ENCODE measurements at places on chromosomes 7 and 10.
A peak's percentile ranks its signal among the peaks of the same experiment; 100 is the strongest.

GRCh38 chr7:122588621-122589020 is 110.3 kb downstream of the RNF133 start:
- H3K27me3 ChIP-seq, result no peaks in the 10 kb centered on the region
- DNase-seq, result peak; percentile 8
- no peak overlapping the region for H3K4me3 ChIP-seq
- H3K4me1 ChIP-seq, result no peaks in the 10 kb centered on the region

- H3K27me3 ChIP-seq, result 0 out of 2 replicates have a peak, but pooled peaks cover 7% of the 10 kb centered on the region
- H3K4me1 ChIP-seq, result no peaks in the 10 kb centered on the region
- no peak overlapping the region for H3K4me3 ChIP-seq
- H3K27ac ChIP-seq, result no peak overlapping the region
- peak; percentile 57 for DNase-seq
- no peaks in the 10 kb centered on the region for H3K36me3 ChIP-seq
Measured at GRCh38 chr7:29063236-29063635, 83.1 kb downstream of the CPVL start.

DNA sequence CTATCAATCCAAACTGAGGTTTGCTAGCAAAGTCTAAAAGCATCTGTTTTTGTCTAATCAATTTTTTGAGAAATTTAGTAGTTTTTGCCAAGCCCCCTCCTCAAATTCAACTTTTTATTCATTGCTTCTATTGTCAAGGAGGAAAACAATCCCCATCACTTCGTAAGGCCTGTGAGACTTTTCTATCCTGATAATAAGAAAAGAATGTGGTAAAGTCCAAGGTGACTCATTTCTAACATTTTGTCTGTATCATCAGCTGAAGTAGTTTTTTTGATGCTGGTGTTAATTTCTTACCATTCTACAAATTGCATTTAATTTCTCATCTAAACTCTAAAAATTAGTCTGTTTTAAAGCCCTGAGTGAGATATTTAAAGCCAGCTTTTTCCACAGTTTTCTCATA is 11.7 kb downstream of the ANK3 start:
- no peaks in the 10 kb centered on the region for H3K36me3 ChIP-seq
- peaks cover 19% of the 10 kb centered on the region for H3K4me1 ChIP-seq
- no peaks in the 10 kb centered on the region for H3K27me3 ChIP-seq
- peak; percentile 74 for DNase-seq
- no peak overlapping the region for H3K4me3 ChIP-seq

DNA sequence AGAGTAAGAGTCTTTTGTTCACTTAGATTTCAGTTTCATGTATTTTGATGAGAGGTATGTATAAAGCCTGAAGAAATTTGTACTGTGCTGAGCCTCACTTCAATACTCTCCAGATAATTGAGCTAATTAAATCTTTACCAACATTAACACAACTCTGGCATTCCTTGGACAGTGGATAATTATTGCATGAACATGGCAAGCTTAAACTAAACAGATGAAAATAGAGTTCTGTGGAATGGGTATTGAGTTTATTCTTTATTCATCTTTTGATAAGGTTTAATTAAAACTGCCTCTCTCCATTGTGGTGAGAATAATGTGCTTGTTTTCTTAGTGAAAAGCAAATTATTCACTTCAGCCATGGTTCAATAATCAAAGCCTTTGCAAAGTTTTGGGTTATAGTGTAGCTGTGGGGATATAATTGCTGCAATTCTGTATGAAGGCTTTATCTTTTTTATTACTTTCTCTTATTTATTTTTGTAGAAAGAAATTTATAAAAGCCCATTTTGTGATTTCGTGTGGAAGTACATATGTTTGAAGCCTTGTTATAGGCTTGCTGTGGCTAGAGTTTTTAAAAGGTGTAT is 126.4 kb upstream of the FZD1 start:
- peaks cover 3% of the 10 kb centered on the region for H3K36me3 ChIP-seq
- no peak overlapping the region for H3K27ac ChIP-seq
- H3K27me3 ChIP-seq, result no peaks in the 10 kb centered on the region
- no peaks in the 10 kb centered on the region for H3K4me1 ChIP-seq
- no peak for DNase-seq
- H3K4me3 ChIP-seq, result no peak overlapping the region

- no peak overlapping the region for H3K27ac ChIP-seq
- no peaks in the 10 kb centered on the region for H3K4me1 ChIP-seq
- no peak for DNase-seq
- no peak overlapping the region for H3K4me3 ChIP-seq
- no peaks in the 10 kb centered on the region for H3K27me3 ChIP-seq
Measured at GRCh38 chr10:86666538-86666937, 1.8 kb upstream of the LDB3 start.

GRCh38 chr7:141251957-141252356 is 178.1 kb downstream of the TMEM178B start:
- H3K4me3 ChIP-seq, result no peak overlapping the region
- DNase-seq, result no peak
- H3K36me3 ChIP-seq, result no peaks in the 10 kb centered on the region
- no peaks in the 10 kb centered on the region for H3K4me1 ChIP-seq

GRCh38 chr10:97292862-97293198 is 393 bp upstream of the ARHGAP19 start:
- no peaks in the 10 kb centered on the region for H3K36me3 ChIP-seq
- H3K27me3 ChIP-seq, result no peaks in the 10 kb centered on the region
- H3K4me3 ChIP-seq, result no peak overlapping the region
- no peak overlapping the region for H3K27ac ChIP-seq

GRCh38 chr7:5554287-5554610 is 130.6 kb upstream of the TNRC18 start:
- no peak overlapping the region for H3K27ac ChIP-seq
- no peak for DNase-seq
- no peaks in the 10 kb centered on the region for H3K27me3 ChIP-seq
- no peak overlapping the region for H3K4me3 ChIP-seq
- no peaks in the 10 kb centered on the region for H3K36me3 ChIP-seq

- no peaks in the 10 kb centered on the region for H3K36me3 ChIP-seq
- H3K27ac ChIP-seq, result no peak overlapping the region
- H3K4me1 ChIP-seq, result no peaks in the 10 kb centered on the region
- no peak for DNase-seq
Measured at GRCh38 chr10:120557311-120557710, 100.3 kb downstream of the PLPP4 start.

DNA sequence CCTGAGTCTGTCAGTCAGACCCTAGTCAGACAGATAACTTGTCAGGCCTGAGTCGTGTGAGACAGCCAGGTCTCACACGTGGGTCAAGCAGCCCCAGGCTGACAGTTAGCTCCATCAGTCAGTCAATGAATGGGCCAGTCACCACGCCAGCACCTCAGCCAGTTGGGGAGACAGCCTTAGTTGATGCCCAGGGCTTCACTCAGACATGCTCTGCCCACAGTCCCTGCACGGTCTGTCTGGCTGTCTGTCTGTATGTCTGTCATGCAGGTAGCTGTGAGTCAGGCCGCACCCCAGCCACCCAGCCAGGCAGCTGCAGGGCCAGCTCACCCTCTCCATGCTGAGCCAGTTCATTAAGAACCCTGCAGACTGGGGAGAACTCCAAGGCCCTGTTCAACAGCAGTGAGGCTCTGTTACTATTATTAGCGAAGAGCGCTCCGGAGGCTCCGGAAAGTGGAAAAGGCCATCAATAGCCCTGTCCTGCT is 141.1 kb upstream of the PCBD1 start:
- DNase-seq, result no peak
- no peaks in the 10 kb centered on the region for H3K36me3 ChIP-seq
- H3K27me3 ChIP-seq, result peaks cover 33% of the 10 kb centered on the region
- no peak overlapping the region for H3K4me3 ChIP-seq
- H3K27ac ChIP-seq, result no peak overlapping the region

DNA sequence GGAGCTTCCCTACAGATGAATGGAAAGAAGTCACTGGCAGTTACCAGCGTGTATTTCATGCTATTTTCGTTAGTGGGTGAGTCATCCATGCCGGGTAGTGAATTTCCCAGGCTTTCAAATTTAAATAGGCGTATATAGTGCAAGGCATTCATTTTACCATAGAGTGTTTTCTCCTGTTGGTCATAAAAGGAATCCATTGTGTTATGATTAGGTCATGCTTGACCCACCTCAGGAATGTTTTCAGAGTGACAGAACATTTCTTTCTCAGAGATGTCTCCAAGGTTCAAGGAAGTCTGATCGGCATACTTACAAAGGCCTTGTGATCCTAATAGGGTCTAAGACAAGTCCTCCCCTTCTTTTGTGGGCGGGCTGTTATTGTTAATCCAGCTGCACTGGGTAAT is 110.7 kb downstream of the AKR1D1 start:
- peak; percentile 35 for DNase-seq
- H3K27ac ChIP-seq, result no peak overlapping the region
- no peak overlapping the region for H3K4me3 ChIP-seq
- no peaks in the 10 kb centered on the region for H3K4me1 ChIP-seq
- no peaks in the 10 kb centered on the region for H3K36me3 ChIP-seq
- no peaks in the 10 kb centered on the region for H3K27me3 ChIP-seq

GRCh38 chr7:112986256-112987031 is 100.2 kb downstream of the GPR85 start:
- peak; percentile 81 for DNase-seq
- H3K27ac ChIP-seq, result peak overlapping the region; percentile 95

DNA sequence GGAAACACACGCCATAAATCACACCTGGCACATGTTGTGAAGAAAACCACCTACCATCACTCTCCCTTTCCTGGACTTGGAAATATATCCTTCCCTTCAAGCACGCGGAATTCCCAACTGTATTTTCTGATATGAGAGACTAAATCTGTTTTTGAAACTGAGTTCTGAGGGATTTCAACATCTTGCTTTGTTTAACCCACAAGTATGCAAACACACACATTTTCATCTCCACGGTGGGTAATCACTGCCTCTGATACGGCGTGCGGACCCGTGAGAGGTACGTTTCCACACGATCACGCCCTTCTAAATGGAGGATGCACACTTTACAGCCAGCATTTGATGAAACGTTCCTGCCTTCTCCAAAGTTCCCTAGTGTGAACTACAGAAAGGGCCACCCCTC is 83.4 kb downstream of the ZRANB1 start:
- H3K4me1 ChIP-seq, result peaks cover 17% of the 10 kb centered on the region
- H3K36me3 ChIP-seq, result no peaks in the 10 kb centered on the region
- no peak overlapping the region for H3K4me3 ChIP-seq
- no peaks in the 10 kb centered on the region for H3K27me3 ChIP-seq
- DNase-seq, result no peak

GRCh38 chr10:124298891-124299290 is 119.8 kb downstream of the OAT start:
- no peak overlapping the region for H3K4me3 ChIP-seq
- no peak for DNase-seq
- no peaks in the 10 kb centered on the region for H3K36me3 ChIP-seq
- no peak overlapping the region for H3K27ac ChIP-seq

DNA sequence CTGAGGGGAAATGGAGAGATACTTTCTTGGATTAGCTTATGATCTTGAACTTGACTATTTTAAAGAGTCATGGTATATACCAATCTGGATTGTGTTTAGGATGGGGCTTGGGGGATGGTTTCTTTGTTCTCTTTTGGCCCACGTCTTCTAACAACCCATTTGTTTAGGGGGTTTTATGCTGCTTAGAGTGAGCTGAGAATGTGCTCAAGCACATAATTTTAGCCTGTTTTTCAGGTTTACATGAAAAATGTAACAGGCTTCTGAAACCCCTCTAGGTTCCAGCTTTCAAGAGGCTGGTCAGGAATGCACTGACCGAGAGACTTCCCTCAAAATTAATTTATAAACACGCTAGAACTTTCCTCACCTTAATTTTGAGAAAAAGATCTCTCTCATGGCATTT is 94.3 kb downstream of the AUTS2 start:
- H3K4me3 ChIP-seq, result no peak overlapping the region
- no peaks in the 10 kb centered on the region for H3K4me1 ChIP-seq
- H3K36me3 ChIP-seq, result no peaks in the 10 kb centered on the region
- H3K27me3 ChIP-seq, result no peaks in the 10 kb centered on the region
- no peak overlapping the region for H3K27ac ChIP-seq

DNA sequence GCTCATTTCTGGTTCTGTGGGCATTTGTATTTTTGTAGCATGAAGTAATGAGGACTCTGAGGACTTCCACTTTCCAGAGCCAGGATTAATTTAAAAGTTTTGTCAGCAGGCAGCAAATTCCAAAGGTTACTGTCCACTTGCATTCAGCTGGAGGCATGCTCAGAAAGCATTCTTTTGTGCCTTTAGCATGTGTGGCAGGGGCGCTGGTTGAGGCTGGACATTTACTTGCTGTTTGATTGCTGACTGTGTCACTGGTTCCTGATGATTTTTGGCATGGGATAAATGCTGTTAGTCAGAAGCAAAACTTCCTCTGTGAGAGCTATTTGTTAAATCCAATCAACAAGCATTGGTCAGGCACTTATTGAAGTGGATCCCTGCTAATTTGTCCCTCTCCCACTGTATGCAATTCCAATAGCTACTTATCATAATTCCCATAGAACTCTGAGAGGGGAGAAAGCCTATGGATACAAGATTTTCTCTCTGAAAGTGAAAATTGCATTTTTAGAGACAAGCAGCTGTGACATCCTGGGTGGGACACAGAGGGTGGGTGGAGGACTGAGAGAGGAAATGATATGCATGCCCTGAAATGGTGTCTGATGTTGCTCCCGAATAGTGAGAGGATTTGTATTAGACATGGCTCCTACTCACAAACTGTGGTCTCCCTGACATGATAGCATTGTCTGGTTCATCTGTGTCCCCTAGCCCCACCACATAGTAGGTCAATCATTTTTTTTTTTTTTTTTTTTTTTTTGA is 161.2 kb upstream of the WDR11 start:
- DNase-seq, result peak; percentile 20
- H3K36me3 ChIP-seq, result no peaks in the 10 kb centered on the region
- no peak overlapping the region for H3K4me3 ChIP-seq

GRCh38 chr7:102220229-102220850 is 66.3 kb upstream of the SH2B2 start:
- H3K27me3 ChIP-seq, result no peaks in the 10 kb centered on the region
- DNase-seq, result no peak
- H3K4me1 ChIP-seq, result no peaks in the 10 kb centered on the region

GRCh38 chr7:111076205-111076604 is 14.7 kb upstream of the LRRN3 start:
- no peaks in the 10 kb centered on the region for H3K36me3 ChIP-seq
- peaks cover 55% of the 10 kb centered on the region for H3K4me1 ChIP-seq
- H3K27ac ChIP-seq, result peak overlapping the region; percentile 12
